Esophagus squamous epithelium (tissue), 5 donors: ENCODE measurements at places on chromosomes 1 and 21.

GRCh38 chr1:237932816-237933215 is 42.1 kb upstream of the ZP4 start:
- DNase-seq: no peak

DNA sequence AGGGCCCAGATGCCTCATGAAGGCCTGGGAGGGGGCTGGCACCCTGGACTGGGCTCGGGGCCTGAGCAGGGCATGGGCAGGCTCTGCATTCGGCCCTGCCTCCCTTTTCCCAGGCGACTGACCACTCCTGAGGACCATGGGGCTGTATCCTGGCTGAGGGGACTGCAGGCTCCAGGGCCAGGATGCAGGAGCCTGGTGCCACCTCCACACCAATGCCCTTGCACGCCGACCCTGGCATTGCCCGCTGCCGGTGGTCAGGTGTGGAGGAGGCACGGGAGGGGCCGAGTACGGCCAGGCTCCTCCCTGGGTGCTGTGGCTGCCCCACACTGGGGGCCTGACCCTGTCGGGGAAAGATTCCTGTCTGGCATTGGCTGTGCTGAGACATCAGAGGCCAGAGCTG is 128.9 kb downstream of the SIK1 start:
- DNase-seq: no peak

- no peak for DNase-seq
Measured at GRCh38 chr1:111723091-111723806, 15.9 kb downstream of the INKA2 start.

- no peak for DNase-seq
Measured at GRCh38 chr1:178126741-178127185, 32.9 kb downstream of the RASAL2 start.

- no peak for DNase-seq
Measured at GRCh38 chr1:167784876-167785550, 63.2 kb downstream of the MPZL1 start.

DNA sequence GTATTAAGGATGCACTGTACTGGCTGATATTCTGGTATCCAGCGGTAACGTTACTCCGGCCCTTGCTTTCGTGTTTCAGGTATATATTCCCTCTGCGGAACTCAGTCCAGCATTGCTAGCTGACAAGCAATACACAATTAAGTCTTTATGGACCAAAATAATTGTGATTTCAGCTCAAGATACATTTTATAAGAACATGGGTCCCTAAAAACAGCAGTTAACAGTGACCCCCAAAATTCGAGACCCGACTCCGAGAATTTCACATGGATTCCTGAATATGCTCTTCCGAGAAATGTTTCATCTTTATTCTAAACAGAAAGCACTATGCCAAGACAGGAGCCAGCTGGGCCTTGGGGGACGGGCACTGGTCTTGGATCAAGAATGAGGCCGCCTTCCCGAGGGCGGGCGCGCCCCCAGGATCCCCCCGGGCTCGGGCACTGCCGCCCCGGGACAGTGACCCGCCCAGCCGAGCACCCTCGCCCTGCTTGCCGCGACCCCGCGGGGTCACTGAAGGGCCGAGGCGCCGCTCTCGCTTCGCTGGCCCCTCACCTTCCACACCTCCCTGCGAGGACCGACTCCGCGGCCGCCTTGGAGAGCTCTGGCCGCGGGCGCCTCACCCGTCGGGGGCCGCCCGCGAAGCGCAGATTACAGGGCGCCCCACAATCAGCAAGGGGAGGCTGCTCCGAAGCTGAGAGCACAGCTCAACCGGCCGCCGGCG is 610 bp downstream of the SCYL3 start:
- no peak for DNase-seq

DNA sequence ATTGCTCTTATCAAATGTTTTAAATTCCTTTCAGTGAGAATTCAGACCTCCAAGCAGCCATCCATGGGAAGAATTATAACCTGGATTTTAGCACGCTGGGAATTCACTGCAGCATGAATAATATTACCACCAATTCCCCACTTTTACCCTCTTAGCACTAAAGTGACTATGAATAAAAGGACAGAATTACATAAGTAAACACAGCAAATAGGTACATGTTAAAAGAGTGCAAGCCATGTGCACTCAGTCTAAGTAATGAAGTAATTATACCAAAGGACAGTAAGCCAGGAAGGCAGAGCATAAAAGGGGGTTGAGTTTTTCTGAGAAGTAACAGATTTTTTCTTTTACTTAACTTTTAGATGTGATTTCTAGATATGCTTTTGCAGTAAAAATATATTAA is 176.3 kb downstream of the DENND1B start:
- DNase-seq: no peak

DNA sequence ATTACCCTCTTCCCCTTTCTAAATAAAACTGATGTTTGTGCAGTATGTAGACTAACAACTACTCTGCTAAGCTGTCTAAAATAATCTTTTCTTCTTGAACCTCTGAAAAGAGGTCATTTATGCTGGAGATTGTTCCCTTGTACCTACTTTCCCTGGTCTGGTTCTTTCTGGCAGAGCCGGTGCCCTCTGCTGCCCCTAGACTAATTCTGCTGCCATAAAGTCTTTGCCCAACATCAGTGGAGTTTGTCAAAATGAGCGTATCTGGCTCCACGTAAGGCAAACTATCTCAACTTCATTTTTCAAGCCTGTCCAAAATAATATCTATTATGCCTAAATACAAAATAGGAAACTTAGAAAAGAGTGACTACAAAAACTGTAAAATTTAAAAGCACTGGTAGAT is 30.9 kb upstream of the ANGPTL7 start:
- no peak for DNase-seq

- no peak for DNase-seq
Measured at GRCh38 chr1:45957684-45958083, 154.3 kb downstream of the MAST2 start.

DNA sequence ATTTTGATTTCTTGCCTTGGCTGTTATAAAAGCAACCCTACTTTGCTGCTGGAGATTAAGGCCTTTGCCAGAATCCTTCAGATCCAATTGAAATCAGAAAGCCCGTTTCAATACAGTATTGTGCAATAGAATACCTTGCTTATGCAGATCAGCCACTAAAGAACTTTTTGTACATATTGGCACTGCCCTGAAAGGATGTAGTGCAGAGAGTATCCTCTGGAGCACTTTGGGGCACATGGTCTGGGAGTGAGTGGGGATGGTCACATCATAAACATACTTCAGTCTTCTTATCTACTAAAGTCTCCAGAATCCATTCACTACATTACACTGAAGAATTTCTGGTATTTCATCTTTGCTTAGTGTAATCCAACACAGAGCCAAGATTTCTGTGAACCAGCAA is 189.0 kb downstream of the CENPF start:
- no peak for DNase-seq

GRCh38 chr1:76260279-76260678 is 185.7 kb downstream of the ST6GALNAC3 start:
- DNase-seq: no peak

DNA sequence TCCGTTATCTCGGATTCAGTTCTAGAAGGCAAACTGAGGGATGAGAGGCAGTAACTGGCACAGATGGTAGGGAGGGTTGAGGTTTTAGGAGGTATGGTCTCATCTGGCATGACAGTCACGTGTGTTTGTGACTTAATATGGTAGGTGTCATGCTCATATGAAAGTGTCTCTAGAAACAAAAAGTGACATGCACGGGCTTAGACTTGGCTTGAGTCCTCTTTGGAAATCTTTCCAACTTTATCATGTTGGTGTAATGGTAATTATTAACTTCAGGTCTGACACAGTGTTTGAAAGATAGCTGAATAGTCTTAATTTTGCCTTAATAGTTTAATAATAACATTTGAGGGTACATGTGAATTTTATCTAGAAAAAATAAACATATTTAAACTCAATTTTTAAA is 218.1 kb downstream of the FMN2 start:
- DNase-seq: no peak

DNA sequence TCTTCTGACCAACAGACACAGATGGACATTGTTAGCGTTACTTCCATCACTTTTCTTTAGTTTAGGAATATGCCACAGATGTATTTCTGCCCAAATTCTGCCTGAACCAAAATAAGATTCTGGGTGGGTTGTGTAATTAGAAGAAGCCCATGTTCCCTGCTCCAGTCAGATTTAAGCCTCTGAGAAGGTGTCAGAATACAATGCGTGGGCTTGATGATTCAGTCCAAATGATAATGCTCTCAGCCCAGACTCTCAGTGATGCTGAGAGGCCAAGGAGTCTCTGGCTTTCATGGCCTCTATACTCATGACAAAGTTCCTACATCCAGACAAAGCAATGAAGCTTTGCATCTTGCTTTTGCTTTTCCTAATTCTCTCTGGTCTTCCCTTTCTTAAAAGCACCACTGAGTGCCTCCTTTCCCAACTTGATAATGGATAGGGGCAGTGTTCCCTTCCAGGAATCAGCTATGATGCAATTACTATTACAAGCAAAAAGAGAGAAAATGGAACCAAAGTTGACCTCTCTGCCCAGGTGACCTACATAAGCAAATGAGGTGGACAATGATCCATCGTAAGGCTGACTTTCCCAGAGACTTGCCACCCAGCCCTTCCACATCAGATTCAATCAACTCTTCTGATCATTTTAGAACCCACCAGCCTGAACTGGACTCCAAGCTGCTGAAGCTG is 8.8 kb downstream of the SEC16B start:
- no peak for DNase-seq

DNA sequence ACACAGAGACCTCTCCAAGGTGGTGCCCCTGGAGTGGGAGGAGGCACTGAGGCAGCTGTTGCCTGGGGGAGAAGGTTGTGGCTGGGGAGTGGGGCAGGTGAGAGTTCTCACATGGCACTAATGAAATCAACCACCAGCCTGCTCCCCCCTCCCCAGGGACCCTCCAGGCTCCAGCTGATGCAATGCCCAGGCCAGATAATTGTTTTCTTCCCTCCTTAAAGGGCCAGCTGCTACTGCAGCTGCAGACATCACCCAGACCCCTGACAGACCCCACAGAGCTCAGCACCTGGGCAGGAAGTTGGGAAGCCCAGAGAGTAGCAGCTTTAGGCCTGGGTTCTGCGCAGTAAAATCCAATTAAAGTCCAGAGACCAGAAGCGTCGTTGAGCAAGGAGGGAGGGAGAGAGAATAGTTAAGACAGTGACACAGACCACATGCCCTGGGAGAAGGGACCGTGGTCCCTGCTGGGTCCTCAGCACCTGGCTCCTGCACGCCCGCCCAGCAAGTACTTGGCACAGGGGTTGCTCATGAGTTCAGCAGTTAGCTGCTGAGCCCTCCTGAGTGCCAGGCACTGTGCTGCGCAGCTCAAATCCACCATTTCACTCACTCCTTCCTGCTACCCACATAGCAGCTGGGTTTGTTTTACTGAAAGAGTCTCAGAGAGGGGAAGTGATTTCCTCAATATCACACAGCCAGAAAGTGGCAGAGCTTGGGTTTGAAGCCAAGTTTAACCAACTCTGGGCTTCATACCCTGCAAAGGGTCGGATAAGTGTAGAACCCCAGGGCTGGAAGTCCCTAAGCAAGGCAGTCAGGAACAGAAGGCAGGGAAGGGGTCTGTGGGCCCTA is 1.9 kb downstream of the RIMS3 start:
- no peak for DNase-seq

GRCh38 chr1:245682638-245683628 is 528.1 kb downstream of the KIF26B start:
- DNase-seq: no peak

GRCh38 chr1:157597959-157598667 is at the start of gene FCRL4:
FCRL4 (minus strand) TSS chr1:157598085; CDS start chr1:157597944, 141 bp downstream.
- DNase-seq: no peak

DNA sequence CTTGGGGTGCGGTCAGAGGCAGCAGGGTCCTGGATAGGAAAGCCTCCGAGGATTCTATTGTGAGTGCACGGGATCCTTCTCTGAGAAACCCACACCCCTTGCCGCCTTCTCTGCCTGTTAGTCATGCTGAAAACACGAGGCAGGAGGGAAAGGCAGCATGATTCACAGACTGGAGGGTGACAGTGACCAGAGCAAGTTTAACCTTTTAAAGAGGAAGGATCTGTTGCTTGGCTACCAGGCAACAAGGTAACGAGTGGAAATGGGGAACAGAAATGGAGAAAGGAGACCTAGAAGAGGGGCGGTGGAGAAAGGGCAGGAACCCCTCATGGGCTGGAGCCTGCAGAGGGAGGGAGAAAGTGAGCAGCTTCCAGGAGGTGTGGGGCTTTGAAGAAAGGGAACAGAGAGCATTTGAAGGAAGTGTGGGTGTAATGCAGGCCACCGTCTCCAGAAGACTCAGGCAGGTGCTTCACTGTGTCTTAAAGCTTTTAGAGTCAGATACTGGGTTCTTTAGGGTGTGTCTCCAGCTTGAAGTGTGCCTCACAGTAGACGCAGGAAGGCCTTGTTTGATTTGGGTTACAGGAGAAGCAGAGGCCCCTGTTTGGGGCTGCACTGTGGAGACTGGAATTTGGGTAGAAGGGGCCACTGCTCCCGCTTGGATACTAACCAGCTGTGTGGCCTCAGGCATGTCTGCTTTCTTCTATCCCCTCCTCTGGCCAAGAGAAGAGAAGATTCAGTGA is 19.1 kb downstream of the OPTC start:
- no peak for DNase-seq

DNA sequence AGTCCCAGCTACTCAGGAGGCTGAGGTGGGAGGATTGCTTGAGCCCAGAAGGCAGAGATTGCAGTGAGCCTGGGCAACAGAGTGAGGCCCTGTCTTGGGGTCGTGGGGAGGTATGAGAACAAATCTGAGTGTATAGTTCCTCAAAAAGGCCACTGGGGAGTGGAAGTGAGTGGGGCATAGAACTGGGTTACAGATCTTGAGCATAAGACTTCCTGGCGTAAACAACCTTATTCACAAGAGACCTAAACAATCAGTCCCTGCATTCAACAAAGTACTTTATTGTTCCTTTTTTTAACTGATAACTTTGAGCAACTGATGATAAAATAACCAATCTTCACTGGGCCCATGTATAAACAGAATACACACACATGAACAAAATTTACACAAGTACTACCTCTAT is 72.7 kb upstream of the MUTYH start:
- DNase-seq: no peak

DNA sequence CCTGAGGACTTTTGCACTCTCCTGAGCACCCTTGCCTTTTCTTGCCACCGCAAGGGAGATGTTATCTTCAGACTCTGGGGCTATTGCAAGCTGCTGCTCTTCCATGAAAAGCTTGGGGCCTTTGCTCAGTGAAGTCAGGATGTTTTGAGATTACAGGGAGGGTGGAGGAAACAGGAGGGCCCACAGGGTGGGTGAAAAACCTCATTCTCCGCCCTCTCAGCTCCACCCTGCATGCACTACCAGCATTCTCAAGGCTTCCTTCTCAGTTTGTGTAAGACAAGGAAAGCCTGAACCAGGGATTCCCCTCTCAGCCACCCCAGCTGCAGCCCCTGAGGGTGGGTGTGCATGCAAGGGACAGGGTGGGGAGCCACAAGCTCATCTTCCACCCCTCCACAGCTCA is 25.8 kb upstream of the ZNF648 start:
- DNase-seq: no peak

- no peak for DNase-seq
Measured at GRCh38 chr1:36115200-36115669, 9.8 kb downstream of the COL8A2 start.

GRCh38 chr1:208499026-208499425 is 254.8 kb upstream of the PLXNA2 start:
- DNase-seq: no peak

GRCh38 chr1:184503221-184503749 is 116.5 kb downstream of the C1orf21 start:
- no peak for DNase-seq

GRCh38 chr1:6005276-6005917 is 13.2 kb upstream of the NPHP4 start:
- no peak for DNase-seq
